ENCODE measurements at places on chromosomes 13 and 19.

DNA sequence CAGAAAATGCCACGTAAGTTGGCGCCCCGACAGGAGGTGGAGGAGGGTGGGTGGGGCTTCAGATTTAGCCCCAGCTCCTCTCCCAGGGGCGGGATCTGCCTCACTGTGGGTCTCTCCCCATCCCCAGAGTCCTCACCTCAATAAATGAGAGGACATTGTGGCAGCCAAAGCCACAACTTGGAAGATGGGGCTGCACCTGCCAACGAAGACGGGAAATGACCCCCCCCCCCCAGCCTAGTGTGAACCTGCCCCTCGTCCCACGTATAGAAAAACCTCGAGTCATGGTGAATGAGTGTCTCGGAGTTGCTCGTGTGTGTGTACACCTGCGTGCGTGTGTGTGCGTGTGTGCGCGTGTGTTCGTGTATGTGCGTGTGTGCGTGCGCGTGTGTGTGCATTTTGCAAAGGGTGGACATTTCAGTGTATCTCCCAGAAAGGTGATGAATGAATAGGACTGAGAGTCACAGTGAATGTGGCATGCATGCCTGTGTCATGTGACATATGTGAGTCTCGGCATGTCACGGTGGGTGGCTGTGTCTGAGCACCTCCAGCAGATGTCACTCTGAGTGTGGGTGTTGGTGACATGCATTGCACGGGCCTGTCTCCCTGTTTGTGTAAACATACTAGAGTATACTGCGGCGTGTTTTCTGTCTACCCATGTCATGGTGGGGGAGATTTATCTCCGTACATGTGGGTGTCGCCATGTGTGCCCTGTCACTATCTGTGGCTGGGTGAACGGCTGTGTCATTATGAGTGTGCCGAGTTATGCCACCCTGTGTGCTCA lies 1.5 kb upstream of the TRAPPC5 start:
- DNase-seq: no peak

DNA sequence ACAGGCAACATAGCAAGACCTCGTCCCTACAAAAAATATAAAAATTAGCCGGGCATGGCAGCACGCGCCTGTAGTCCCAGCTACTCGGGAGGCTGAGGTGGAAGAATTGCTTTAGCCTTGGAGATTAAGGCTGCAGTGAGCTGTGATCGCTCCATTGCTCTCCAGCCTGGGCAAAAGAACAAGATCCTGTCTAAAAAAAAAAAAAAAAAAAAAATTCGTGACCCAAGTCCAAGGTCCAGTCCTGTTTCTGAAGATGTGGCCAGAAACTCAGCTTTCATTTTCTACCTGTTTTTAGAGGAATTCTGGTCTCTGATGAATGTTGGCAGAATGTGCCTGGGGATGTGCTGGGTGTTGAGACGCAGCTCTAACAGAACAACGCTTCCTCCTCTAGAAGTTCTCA lies 1.9 kb upstream of the PGPEP1 start:
- no peak for DNase-seq

- DNase-seq: no peak
Observed at GRCh38 chr13:63944911-63945310, 2529.3 kb upstream of the PCDH20 start.

DNA sequence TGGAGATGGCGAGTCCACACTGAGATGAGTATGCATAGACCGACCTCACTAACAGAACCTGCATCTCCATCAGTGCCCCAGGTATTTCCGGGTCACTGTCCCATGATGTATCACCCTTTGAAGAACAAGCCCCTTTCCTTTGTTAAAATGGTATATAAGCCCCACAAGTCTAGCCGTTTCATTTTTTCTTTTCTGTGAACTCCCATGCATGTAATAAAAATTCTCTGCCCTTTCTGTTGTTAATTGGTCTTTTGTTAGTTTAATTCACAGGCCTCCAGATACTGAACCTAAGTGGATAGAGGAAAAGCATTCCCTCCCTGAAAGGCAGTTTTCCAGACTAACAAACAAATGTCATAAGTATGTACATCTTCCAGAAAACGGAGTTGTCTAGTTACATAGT lies 15.0 kb upstream of the CD177 start:
- no peak for DNase-seq

- no peak for DNase-seq
Observed at GRCh38 chr13:110875241-110875640, 39.6 kb downstream of the ANKRD10 start.

DNA sequence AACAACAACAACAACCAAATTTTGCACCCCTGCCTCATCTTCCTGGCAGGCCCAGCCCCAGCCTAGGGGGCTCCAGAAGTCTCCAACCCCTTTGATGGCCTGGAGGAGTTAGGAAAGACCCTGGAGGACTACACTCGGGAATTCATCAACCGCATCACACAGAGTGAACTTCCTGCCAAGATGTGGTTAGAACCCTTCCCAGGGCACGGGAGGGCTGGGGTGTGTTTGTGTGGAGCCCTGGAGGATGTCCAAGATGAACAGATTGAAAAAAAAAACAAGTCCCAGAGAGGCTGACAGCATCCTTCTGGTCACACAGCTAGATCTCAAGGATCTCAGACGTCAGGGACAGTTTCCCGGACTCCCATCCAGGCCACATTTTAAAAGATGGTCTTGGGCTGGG lies 13.3 kb downstream of the APOC1 start:
- DNase-seq: no peak

DNA sequence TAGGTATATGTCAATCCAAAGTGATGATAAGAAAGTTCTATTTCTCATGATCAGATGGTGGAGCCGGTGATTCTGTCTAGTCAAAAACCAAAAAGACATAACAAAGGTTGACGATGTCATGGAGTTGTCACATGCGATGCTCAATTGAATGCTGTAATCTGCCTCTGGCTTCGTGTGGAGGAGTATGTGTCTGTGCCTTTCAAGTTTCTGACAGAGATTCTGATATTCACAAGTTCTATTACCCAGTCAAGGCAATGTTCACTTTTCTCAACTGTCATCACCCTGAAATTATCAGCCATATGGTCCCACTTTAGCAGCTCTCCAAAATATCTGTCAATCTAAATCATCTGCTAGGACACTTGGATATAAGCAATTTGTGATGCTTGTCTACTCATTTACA lies 367.6 kb upstream of the PRR20A start:
- DNase-seq: no peak

DNA sequence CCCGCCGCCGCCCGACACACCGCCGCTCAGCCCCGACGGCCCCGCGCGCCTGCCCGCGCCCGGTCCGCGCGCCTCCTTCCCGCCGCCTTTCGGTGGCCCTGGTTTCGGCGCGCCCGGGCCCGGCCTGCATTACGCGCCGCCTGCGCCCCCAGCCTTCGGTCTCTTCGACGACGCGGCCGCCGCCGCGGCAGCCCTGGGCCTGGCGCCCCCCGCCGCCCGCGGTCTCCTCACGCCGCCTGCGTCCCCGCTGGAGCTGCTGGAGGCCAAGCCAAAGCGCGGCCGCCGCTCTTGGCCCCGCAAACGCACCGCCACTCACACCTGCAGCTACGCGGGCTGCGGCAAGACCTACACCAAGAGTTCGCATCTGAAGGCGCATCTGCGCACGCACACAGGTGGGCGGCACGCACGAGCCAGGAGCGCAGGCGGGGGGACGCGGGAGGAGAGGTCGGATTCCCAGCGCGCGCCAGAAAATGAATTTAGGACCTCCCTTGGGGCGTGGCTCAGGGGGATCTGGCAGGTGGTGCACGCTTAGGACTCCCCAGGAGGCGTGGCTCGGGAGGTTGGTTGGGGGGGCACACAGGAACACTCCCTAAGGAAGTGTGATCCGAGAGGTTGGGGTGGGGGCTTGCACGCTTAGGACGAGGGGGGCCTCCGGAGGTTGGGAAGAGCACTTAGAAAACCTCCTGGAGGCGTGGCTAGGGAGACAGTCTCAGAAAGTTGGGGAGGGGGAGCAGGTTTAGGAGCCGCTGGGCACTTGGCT lies 1.2 kb downstream of the KLF2 start:
- DNase-seq: no peak

DNA sequence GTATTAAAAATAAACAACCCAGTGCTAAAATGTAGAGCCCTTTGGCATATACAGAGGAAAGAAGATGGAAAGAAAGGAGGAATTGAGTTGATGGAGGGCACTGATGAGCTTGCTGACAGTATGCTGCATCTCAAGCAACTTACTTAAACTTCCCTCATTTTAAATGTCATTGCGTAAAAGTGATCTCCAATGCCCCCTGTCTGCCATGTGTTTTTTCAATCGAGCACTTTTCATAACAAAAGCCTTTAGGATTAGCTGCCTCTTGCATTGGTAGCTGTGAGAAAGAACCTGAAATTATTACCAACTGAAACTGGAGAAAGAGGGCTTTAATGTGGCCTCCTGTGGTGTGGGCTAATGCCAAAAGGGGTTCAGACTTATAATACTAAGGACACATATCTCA lies 541.6 kb downstream of the SUCLA2 start:
- no peak for DNase-seq

DNA sequence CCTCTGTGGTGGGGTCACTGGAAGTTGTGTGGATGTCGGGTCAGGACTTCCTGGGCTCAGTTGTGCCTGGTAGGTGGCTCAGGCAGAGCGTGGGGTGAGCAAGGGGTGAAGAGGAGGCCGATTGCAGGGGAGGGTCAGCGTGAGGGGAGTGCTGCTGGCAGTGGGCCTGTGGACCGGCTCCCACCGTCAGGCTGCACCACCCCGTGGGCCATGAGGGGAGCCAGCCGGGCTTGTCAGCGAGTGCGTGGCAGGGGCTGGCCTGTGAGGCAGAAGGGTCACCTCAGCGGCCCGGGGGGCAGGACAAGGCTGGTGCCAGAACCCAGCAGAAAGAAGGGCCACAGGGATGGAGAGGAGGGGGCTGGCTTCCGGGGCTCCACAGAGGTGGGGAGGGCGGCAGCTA lies 13.3 kb downstream of the RAB8A start:
- DNase-seq: no peak

DNA sequence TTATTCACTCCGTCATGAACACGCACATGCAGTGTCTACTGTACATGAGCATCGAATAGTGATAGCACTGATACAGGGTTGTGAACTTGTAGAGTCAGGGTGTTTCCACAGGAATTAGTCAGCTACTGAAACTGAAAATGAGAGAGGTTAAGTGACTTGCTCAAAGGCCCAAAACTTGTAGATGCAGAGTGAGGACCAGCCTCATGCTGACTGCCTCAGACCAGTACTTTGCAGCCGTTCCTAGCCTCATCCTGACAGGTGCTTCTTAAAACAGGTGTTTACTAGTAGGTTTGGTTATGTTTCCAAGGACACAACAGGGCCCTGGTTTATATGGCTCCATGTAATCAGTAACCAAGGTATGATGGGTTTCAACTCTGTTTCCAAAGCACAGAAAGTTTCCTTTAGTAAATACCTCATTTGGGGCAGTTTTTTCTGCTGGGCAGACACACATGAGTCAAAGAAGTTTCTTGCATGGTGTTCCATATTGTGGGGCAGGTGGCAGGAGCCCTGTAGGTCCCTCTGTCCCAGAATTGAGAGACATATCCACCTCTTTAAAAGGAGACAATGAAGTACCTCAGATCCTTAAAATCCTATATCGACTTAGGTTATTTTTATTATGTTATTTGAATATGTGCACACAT lies 16.0 kb downstream of the FGF9 start:
- DNase-seq: no peak

GRCh38 chr19:7250951-7251350 lies 43.3 kb downstream of the INSR start:
- DNase-seq: no peak

DNA sequence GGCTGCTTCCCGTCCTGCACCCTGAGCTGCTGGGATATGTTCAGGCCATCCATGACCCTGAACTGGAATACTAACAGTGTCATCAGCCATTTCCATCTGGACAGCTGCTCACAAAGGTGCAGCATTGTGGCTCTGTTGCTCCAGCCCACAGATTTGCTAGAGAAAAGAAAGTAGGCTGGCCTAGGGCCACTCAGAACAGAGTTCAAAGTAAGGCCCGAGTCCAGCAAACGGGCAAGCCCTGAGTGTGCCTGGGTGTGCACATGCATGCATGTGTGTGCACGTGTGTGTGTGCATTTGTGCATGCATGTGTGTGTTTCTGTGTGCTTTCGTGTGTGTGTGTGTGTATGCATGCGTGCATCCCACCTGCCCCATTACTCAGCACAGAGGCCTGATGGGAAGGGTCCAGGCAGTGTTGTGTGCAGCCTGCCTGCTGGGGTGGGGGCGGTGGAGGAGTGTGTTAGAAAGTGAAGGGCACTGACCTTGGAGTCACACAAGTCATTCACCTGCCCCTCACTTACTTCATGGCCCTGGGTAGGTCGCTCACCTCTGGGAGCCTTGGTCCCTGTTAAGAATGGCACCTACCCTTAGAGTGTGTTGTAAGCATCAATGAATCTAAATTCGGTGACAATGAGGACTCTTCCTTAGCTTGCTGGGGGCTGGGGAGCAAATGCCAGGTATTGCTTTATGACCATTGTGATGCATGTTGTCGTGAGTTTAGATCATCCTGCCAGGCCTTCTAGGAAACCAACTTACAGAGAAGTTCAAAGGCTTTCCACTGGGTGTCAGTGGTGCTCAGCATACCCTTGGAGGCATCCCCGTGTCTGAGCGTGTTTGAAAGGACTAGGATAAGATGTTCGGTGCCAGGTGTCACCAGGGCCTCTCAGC lies 53.2 kb downstream of the GPR12 start:
- DNase-seq: no peak

- DNase-seq: no peak
Observed at GRCh38 chr13:110201114-110201513, 105.8 kb downstream of the COL4A1 start.

DNA sequence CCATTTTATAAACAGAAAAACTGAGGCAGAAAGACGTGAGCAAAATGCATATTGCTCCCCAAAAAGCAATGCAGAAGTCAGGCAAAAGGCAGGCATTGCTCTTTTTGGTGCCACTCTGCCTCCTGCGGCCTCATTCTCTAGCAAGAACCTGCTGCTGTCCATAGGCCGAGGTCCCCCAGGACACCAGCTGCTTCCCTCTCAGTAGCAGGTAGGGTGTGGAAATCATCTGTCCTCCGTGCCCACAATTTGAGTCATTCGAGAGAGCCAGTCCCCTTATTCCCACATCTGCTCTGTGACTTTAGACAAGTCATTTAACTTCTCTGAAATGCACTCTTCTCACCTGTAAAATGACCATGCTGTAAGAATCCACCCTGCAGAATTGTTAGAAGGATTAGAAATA lies 50.0 kb downstream of the TNFRSF19 start:
- no peak for DNase-seq

DNA sequence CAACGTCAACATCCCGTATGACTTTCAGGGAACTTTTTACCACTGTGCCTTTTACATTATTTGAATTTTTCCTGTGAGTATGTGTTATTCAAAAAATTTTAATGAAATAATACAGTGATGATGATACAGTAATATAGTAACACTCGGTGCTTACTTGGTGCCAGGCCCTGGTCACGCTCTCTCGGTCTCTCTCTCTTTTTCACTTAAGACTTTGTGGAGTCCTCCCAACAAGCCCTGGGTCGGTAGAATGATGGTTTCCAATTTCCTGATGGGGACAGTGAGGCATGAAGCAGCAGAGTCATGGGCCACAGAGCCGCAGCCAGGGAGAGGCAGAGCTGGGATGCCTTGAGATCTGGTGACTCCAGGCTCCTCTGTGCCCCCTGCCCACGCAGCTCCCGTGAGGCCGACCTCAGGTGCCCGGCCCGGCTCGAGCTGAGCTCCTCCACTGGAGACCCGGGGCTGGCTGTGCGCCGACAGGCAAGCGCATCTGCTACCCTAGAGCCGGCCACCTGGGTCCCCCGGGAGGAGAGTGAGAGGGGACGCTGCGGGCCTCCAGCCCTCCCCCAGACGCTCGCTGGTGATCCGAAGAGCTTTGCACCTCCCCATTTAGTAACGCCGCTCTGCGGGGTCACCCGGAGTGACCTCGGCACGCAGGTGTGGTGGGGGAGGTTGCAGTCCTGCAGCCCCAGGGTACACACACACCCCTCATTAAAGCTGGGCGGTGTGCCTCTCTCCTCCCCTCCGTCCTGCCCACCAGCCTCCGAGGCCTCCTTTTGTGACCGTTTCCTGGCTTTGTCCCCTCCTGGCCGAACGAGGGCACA lies 4.4 kb upstream of the SBK3 start:
- DNase-seq: no peak

Data from stimulated activated CD8-positive, alpha-beta memory T cell treated with anti-CD3 and anti-CD28 coated beads, Interleukin-4, amount 100 ng/mL, for 4 hours (primary cell).